ENCODE measurements at places on chromosomes 12 and 14.

DNA sequence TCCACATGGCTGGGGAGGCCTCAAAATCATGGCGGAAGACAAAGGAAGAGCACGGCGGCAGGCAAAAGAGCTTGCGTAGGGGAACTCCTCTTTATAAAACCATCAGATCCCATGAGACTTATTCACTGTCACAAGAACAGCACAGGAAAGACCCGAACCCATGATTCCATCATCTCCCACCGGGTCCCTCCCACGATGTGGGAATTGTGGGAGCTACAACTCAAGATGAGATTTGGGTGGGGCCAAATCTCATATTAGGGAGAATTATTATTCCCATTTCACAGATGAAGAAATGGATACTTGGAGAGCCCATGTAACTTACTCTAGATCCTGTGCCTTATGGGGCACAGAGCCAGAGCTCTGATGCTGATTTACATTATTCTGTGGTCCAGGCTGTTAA is 322.6 kb downstream of the PCNX1 start:
- no peak for DNase-seq

GRCh38 chr14:100015251-100015655 is 50.0 kb upstream of the EVL start:
- DNase-seq = no peak

DNA sequence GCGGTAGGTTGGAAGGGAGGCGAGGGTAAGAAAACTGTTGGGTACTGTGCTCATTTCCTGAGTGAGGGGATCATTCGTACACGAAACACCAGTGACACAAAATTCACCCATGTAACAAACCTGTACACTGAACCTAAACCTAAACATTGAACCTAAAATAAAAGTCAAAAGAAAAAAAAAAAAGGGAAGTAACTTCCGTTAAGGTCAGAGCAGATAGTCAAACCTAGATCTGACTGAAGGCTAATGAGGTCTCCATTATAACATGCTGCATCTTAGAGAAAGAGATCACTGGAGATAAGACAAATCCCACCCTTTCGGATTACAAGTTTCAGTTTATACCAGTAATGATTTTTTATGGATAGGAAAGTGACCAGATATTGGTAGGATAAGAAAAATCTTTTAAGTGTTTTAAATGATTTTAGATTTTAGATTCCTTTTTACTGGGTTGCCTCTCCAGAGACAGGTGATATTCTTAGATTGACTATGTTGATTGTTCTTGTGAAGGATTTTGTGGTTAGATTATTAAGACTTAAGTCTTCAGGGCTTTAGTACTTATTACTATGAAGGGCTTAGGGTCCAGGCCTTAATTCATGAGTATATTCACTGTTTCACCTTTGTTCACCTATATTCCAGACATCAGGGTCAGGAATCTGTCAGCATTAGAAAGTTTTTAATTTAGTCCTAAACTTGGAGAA is 11.2 kb upstream of the NCKAP1L start:
- no peak for DNase-seq

DNA sequence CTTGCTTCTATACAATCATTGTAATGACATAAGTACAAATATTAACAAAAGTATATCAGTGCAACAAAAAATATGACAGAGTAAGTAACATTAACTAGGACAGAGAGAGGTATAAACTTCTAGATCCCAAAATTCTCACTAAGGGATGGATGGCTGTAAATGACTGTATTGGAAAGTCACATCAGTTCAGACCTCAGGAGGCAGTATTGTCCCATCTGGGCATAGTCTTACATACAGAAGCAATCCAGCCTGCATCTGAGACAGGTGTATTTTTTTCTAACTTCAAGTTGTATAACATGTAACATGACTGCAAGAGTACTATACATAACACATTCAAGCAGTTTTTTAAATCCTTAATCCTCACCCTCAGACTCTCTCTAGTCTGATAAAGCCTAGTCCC is 99.0 kb downstream of the GARIN6 start:
- no peak for DNase-seq

GRCh38 chr12:1935700-1936378 is 17.4 kb upstream of the CACNA2D4 start:
- DNase-seq = no peak

- no peak for DNase-seq
Measured at GRCh38 chr12:109430244-109430643, 46.9 kb downstream of the KCTD10 start.

GRCh38 chr12:67917811-67918210 is 71.4 kb upstream of the IFNG-AS1 start:
- DNase-seq = no peak

DNA sequence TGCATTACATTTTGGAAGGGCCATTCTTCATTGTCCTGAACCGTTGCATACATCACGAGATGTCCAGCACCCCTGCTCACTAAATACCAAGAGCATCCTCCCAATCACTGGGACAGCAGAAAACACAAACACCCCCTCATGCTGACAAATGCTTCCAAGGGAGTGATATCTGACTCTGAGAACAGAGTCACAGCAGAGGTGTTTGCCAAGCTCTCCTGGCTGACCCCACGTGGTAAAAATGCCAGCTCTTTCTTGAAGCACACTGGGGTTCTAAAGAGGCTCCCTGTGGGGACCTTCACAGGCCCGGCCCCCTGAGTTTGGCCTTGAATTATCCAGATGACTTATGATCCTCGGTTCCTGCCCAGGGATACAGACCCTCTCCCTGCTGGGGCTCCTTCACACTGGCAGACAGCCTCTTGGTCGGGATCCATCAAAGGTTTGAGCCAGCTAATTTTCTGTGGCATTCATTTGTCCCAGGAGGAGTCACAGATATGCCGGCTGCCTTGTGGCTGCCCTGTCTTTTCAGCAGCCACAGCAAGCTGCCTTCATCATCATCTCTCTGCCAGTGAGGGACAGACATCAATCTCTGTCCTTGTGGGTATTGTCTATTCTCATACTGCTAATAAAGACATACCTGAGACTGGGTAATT is 43.1 kb upstream of the PSMC1 start:
- no peak for DNase-seq

DNA sequence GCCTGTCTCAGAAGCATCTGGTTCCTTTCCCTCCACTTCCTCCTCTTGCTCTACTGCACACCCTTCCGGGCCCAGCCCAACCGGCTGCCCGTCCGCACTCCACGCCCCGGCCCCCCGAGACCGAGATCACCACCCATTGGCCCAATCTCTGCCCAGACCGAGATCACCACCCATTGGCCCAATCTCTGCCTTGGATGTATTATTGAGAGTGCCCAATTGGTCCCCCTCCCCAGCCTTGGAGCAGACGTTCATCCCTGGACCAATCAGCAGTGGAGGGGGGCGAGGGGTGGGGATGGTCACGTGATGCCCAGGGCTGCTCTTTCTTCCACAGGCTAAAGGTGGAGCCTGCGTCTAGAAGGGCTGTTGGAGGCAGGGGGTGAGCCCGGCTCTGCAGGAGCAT is 75.6 kb upstream of the TMEM132C start:
- no peak for DNase-seq

DNA sequence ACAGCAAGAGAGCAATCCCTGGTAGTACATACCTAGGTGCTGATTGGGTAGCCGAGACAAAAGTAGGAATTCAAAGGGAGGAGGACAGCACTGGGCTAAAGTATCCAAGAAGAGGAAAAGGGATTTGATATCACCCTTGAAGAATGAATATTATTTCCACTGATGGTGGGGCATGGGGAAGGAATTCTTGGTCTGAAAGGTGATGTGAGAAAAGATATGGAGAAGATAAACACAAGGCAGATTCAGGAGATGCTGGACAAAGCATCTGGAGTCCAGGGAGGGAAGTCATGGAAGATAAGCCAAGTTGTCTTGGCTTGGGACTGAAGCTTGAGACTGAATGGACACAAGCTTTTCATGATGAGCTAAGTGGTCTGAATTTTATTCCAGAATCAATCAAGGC is 194.0 kb downstream of the EGLN3 start:
- no peak for DNase-seq

DNA sequence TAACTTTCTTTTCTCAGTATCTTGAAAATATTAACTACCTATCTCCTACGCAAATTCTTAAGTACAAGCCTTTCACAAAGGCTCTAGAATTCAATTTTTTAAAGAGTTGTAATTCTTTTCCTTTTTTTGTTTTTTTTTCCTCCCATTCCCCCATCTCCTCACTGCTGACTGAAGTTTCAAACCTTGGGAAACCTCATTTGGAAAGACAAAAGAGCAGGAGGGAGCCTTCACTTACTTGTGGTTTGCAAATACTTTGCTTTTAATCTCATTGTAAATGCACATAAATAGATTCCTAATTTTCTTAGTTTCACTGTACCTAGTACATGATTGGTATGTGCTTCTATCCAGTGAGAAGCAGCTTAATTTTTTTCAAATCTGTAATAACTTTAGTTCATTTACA is 15.8 kb upstream of the PTGDR start:
- no peak for DNase-seq

- DNase-seq = no peak
Measured at GRCh38 chr12:59119676-59120075, 199.4 kb upstream of the LRIG3 start.

GRCh38 chr14:46769292-46769691 is 117.7 kb upstream of the RPL10L start:
- no peak for DNase-seq

DNA sequence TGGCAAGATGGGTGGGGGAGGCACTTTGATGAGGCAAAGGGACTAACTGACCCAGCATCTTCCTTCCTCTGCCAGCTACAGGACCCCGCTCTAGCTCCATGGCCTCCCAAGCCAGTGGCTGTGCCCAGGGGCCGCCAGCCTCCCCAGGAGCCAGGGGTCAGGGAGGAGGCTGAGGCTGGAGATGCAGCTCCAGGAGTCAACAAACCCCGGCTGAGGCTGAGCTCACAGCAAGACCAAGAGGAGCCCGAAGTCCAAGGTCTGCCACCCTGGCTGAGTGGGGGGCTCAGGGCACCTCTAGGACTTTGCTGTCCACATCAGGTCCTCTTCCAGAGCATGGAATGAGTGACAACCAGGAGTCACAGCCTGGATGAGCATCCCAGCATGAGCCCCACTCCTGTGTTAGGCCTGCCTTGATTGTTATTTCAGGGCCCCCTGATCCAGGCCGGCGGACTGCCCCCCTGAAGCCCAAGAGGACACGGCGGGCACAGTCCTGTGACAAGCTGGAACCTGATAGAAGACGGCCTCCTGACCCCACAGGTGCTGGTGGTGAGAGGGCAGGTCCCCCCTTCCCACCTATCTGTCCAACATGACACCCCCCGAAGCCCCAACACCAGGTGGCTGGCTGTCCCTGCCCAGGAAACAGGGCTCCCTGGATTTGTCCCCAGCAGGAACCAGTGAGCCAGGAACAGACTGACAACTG is 2.5 kb upstream of the CPNE6 start:
- DNase-seq = no peak

DNA sequence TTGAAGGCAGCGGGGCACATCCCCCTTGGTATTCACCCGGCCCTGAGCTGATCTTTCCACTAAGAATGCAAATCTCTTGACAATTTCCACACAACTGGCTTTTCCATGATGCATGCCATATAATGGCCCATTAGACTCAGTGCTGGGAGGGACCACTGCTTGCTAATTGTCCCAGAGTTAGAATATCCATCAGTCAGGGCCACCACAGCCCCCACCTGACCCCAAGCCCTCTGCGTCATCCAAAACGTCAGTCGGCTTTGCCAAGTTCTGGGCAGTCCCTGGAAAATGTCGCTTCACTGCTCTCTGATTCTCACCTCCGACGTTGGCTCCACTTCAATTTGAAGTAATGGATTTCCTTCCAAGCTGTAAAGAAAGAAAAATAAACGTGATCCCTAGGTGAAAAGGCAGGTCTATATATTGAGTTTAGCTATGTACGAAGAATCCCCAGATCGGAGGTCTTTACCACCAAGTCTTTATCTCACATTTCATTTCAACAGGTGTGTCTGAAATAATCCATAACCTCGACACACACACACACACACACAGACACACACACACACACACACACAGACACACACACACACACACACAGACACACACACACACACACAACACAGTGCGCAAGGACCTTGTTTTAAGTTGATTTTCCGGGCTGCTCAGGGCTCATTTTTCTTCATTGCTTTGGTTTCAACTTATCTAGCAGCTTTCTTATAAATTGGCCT is 165.5 kb upstream of the NOS1 start:
- no peak for DNase-seq

GRCh38 chr12:47286676-47287075 is 206.9 kb upstream of the AMIGO2 start:
- DNase-seq = no peak

- DNase-seq = no peak
Measured at GRCh38 chr14:59363531-59364226, 101.5 kb downstream of the GPR135 start.

DNA sequence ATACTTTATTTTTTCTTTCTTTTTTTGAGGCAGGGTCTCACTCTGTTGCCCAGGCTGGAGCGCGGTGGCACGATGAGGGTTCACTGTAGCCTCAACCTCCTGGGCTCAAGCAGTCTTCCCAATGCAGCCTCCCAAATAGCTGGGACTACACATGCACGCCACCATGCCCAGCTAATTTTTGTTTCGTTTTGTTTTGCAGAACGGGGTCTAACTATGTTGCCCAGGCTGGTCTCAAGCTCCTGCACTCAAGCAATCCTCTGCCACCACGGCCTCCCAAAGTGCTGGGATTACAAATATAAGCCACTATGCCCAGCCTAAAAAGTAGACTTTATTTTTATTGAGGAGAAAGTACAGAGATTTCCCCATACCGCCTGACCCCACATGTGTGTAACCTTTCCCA is 4.7 kb upstream of the MSI1 start:
- no peak for DNase-seq

- no peak for DNase-seq
Measured at GRCh38 chr12:122942637-122943036, 23.6 kb downstream of the ABCB9 start.

DNA sequence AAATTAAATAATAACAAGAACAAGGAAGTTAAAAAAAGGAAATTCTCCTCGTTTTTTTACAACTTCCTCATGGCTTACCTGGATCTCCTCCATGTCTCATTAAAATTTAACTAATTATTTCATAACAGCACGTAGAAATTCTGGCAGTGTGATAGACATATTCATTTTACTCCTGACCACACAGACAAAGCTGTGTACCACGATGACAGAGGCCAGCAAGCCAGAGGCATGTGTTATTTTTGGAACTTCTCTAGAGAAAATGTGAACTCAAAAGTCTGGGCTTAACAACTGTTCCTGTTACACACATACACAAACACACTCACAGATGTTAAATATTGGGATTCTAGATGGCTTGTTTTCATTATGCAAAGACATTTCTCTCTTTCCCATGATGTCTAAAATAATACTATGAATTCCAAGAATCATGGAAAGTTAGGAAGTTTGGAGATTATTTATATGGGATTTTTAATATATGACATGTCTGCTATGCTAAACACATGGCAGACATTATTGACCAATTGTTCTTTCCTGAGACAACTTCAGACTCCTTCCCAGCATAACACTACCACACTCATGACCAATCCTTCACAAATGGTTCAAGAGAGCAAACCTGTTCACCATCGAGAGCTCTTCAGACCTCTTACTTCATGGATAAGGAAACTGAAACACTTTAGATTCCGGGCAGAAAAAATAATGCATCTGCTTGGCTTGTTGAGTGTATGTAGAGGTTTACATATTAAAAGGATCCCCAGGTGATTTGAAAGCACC is 158.7 kb downstream of the DACT1 start:
- DNase-seq = no peak
